ENCODE measurements at places on chromosomes 13 and 19.

DNA sequence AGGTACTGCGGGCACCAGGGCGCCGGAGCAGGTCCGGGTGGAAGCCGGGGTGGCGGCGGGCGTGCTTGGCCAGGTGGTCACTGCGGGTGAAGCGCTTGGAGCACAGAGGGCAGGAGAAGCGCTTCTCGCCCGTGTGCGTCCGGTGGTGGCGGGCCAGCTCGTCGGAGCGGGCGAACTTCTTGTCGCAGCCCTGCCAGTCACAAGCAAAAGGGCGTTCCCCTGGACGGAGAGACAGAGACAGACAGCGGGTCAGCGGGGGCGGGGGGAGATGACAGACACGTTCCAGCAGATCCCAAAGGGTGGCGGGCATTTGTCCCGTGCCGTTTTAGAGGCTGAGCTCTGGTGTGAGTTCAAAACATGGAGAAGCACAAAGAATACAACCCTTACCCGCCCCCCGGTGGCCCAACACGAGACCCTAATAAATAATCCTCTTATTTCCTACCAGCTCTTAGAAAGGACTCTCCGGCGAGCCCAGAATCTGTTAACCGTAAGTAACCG is 6.3 kb upstream of the REXO1 start:
- no peak for DNase-seq

- DNase-seq = no peak
Measured at GRCh38 chr19:39942366-39942730, 7.9 kb upstream of the FCGBP start.

DNA sequence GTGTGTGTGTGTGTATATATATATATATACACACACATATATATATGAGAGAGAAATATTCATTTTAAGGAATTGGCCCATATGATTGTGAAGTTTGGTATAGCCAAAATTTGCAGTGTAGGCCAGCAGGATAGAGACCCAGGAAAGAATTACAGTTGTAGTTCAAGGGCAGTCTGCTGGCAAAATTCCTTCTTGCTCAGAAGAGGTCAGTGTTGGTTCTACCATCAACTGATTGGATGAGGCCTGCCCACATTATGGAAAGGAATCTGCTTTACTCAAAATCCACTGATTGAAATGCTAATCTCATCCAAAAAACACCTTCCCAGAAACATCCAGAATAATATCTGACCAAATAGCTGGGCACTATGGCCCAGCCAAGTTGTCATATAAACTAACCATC is 24.0 kb downstream of the RNF6 start:
- no peak for DNase-seq

- no peak for DNase-seq
Measured at GRCh38 chr13:33758113-33758512, 59.8 kb upstream of the RFC3 start.

- no peak for DNase-seq
Measured at GRCh38 chr13:27006519-27007161, 165.0 kb downstream of the USP12 start.

All from T-helper 2 cell (primary cell).